ENCODE measurements at places on chromosomes 16 and 17.

DNA sequence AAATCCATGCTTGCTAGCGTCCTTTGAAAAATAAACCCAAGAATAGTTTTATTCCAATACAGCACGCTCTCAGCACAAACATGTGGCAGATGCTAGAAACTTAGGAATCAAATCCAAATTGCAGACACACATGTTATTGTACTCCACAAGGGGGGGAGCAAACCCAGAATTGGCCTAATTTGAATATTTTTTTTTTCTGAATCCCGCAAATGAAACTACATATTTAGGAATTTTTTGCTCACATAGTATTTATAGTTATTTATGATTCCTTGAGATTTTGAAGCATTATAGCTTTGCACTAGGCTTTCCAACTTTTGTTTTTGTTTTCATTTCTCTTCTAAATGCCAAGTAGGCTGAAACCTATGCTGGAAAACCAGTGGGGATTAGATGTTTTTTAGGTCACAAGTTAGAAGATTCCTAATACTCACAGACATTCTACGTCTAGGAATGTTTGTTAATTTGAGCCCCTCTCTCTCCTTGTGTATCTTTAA, 59.3 kb upstream of the CDH11 start:
- peak; percentile 57 for DNase-seq

GRCh38 chr16:55559233-55559632, 7.3 kb upstream of the CAPNS2 start:
- no peak for DNase-seq

DNA sequence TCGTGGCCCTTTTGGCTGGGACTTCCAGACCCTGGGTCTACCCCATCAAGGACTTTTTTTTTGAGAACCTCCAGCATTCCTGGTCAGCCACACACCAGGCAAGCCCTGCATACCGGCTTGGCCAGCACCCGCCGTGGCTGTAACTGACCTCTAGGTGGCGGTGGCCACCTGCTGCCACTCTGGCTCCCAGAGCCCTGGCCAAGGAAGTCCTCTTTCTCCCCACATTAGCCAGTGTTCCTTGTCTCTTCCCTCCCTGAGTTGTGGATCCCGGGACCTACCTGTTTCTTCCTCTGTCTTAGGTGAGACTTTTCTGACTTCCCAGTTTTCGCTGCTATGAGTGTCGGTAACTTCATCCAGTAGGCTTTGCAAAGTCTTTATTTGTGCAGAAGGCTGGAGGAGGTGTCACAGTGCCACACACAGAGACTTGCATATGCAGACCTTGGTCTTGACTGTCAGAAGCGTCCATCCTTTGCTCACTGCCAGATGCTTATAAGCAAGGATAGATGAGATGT, 348.3 kb downstream of the CPPED1 start:
- peak; percentile 60 for DNase-seq

DNA sequence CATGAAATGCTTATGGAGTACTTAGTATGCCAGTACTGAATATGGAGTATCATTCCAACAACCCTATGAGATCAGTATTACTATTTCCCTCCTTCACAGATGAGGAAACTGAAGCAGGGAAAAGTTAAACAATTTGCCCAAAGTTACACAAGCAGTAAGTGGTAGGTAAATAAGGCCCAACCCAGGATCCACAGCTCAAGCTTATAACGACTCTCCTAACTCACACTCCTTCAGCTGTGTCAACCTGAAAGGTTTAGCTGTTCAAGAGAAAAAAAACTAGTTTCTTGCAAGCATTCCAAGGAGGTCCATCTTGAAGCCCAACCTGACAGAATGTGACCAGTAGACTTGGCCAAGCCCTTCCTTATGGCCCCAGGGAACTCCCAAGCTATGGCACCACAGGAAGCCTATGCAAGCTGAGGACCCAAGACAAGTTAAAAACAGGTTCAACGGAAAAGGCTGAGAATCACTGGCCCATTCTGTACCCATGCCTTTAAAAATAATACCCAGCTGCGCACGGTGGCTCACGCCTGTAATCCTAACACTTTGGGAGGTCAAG, 6.5 kb downstream of the CRK start:
- DNase-seq: no peak

DNA sequence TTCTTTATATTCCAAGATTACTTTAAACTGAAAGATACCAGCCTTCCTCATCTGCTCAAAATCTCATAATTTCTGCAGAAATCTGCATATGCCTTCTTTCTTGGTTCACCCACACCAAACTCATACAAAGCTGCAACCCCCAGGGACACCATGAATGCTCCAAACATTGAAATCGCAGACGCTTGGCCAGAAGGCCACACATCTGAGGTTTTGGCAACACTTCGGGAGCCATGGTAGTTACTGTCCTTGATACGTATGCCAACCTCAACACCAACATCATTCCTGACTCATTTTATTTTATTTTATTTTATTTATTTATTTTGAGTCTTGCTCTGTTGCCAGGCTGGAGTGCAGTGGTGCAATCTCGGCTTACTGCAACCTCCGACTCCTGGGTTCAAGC, 11.8 kb downstream of the GSPT1 start:
- DNase-seq: no peak

GRCh38 chr16:49515861-49516260, 142.3 kb downstream of the C16orf78 start:
- no peak for DNase-seq

DNA sequence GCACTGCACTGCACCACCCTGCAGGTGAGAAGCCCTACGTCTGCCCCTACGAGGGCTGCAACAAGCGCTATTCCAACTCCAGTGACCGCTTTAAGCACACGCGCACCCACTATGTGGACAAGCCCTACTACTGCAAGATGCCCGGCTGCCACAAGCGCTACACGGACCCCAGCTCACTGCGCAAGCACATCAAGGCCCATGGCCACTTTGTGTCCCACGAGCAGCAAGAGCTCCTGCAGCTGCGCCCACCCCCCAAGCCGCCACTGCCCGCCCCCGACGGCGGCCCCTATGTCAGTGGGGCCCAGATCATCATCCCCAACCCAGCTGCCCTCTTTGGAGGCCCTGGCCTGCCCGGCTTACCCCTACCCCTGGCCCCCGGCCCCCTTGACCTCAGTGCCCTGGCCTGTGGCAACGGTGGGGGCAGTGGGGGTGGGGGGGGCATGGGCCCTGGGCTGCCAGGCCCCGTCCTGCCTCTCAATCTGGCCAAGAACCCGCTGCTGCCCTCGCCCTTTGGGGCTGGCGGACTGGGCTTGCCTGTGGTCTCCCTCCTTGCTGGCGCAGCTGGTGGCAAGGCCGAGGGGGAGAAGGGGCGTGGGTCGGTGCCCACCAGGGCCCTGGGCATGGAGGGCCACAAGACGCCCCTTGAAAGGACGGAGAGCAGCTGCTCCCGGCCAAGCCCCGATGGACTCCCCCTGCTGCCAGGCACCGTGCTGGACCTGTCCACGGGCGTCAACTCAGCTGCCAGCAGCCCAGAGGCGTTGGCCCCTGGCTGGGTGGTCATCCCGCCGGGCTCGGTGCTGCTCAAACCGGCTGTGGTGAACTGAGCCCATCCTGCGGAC, 14.2 kb downstream of the PAM16 start:
- DNase-seq: peak; percentile 33

GRCh38 chr17:45681706-45682105, 102.4 kb upstream of the CRHR1 start:
- DNase-seq: no peak

GRCh38 chr16:89038221-89038721, 55.4 kb upstream of the ACSF3 start:
- DNase-seq: no peak

- DNase-seq: no peak
Measured at GRCh38 chr16:51394421-51394820, 243.4 kb upstream of the SALL1 start.

GRCh38 chr17:42243493-42243982, 32.7 kb downstream of the STAT5B start:
- DNase-seq: no peak

DNA sequence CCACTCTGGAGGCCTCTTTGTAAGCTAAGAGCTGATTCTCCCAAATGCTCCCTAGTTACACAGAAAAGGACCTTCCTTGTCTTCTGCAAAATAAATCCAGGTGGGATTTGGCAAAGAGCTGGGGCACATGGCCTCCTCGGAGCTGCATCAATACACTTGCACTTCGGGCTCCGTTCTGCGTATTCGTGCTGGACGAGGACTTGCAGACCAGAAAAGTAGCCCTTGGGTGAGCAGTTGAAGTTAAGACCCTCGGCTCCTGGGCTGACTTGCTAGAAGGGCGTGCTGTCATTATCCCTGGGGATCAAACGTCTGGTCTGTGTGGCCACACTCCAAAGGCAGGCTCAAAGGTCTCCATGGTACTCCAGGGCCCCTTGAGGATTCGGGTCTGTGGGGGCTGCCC, 144.2 kb upstream of the RPH3AL start:
- no peak for DNase-seq

DNA sequence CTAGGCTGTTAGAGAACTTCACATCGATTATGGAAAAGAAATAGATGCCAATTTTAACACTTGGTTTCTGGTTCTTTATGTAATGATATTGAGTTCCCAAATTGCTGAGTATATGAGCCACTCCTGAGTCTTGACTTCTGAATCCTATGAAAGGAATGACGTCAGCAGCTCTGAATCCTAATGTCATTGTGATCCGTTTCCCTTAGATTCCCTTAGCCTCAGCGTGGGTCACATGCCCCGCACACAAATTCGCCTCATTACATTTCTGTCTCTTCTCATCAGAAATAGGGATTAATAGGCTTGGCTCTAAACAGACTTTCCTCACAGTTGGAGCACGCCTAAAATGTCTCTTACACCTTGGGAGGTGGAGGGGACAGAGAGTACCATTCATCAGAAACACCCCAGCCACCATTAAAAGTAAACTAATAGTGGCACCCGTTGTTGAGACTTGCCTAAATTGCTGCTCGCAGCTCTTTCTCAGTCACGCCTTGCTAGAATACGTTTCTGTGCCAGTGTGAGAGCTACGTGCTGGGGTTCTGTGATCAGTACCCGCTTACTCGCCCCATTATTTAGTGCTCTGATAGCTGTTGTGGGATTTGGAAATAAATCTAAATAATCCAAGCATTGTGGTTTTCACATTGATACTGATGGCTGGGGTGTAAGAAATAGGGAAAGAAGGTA, 7.1 kb downstream of the MRM3 start:
- DNase-seq: no peak

Data from right hindlimb (tissue), 1 donor.